ENCODE measurements at places on chromosomes 16 and 17.

- no peak for DNase-seq
Observed at GRCh38 chr17:8005357-8005756, 2.9 kb downstream of the GUCY2D start.

DNA sequence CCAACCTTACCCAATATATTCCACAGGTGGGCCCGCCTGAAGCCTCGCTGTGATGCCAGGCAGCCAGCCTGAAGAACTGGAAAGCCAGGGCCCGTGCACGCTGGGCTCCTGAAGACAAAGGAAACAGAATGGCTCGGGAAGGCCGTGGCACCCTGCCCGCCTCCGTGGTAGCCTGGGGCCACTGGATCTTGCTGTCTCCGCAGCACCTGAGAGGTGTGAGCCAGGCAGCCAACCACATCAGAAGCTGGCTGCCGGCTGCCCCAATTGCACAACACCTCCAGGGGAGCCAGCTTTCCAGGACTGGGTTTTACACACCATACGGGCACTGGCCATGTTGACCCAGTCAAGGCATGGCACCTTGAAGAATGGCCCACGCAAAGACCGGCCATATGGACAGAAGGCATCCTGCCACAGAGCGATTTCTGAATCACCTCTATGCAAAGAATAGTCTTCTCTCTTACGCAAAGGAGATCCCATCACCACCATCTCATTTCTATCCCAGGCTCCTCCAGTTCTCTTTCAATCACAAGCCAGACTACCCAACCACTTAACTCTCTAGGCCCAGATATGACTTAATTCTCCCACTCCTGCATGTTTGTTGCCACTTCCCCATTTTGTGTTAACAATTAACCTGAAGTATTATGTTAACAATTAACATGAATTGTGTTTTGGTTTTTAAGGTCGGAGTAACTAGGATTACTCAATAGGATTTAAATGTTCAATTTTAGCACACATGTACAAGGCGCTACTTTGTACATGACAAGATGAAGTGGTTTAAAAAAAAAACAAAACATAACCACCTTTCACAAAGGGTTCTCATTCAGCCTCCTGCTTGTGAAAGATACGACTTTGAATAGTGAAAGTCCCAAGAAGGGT, 32.1 kb downstream of the ZFHX3 start:
- DNase-seq = no peak

DNA sequence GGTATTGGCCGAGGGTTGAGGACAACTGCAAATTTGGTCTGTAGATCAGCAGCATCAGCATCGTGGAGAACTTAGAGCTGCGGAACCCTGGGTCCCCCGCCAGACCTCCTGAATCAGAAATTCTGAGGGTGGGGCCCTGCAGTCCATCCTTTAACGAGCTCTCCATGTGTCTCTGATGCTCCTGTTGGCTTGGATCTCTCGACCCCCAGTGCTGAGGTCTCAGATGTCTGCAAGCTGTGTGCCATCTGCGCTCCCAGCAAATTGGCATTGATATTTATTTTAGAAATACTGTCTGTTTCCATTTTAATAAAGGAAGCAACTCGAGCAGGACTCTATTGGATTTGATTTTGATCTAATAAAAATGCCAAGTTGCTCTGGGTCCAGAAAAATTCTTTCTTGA, 250.0 kb downstream of the KATNIP start:
- no peak for DNase-seq

DNA sequence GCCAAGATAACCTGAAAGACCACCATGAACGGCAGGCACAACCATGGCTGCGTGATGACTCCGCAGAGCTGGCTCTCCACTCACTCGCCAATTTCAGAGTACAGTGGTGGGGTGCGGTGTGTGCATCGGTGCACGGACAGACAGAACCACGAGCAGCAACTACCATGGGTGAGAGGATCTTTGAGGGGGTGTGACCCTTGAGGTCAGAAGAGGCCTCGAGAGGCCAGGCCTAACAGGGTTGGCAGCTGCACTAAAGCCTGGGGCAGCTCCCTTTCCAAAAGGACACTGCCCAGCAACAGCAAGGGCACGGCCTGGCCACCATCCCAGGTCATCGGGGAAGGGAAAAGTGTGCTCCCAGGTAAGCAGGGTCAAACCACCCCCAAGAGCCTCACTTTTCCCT, 1.9 kb upstream of the ECI1 start:
- DNase-seq = no peak

- DNase-seq = no peak
Observed at GRCh38 chr17:32793841-32794240, 83.1 kb downstream of the MYO1D start.

DNA sequence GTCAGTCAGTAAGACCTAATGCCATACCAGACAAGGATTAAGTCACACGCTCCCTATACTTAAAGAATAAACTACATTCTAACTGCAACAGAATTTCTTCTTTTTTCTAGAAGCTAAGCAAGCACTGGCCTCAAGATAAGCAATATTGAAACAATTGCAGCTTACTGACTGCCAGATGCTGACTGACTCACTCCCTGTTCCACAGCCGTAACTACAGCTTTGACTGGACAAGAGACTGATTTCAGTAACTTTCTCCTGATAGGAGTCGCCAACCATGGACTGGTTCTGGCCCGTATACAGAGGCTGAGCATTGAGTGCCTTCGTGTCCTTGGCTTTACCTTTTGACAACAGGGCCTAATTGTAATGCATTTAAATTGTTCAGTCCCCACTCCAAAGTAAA, 67.9 kb downstream of the TRIM37 start:
- no peak for DNase-seq

All from cardiac septum (tissue), 1 donor.